ENCODE measurements at places on chromosomes 1 and 21.

- DNase-seq, result no peak
Observed at GRCh38 chr1:5376538-5377247, 615.5 kb downstream of the NPHP4 start.

DNA sequence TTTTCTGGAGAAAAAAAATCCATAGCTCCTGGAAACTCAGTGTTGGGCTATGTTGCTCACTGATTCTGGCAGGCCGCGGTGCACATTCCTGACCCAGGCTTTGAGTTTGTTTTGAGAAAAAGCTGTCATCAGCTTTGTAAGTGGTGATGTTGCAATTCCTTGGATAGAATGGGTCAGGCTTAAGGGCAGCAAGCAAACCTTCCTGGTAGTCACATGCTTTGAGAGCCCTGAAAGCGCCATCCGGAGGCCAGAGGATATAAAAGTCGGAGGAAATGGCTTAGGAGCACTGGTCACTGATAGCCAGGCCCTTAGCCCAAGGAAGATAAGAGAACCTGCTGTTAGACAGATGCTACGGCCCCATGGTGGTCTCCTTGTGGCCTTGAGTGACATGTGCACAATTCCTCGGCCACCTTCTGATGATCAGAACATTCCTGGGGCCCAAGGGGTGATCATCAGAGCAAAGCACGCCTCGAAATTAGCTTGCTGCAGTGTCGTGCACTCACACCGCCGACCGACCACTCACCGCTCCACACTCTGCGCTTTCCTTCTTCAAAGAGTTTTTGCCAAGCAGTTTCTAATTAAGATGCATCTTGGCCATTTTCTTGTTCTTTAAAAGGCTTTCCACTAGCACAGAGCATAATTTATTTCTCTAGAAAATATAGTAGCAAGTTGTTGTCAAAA is 78.6 kb downstream of the MAN1C1 start:
- DNase-seq, result peak; percentile 79

DNA sequence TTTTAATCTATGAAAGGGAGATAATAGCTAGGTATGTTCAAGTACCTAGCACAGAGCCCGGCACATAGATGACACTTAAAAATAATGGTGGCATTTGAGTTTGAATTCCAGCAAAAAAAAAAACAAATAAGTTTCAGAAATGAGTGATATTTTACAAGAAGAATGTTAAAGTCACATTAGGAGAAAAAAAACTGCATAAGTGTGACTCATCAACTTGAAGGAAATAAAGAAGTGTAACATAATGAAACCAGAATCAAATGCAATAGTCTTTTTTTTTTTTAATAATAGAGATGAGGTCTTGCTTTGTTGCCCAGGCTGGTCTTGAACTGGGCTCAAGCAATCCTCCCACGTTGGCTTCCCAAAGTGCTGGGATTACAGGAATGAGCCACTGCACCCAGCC is 17.1 kb downstream of the DNASE2B start:
- DNase-seq, result peak; percentile 10

DNA sequence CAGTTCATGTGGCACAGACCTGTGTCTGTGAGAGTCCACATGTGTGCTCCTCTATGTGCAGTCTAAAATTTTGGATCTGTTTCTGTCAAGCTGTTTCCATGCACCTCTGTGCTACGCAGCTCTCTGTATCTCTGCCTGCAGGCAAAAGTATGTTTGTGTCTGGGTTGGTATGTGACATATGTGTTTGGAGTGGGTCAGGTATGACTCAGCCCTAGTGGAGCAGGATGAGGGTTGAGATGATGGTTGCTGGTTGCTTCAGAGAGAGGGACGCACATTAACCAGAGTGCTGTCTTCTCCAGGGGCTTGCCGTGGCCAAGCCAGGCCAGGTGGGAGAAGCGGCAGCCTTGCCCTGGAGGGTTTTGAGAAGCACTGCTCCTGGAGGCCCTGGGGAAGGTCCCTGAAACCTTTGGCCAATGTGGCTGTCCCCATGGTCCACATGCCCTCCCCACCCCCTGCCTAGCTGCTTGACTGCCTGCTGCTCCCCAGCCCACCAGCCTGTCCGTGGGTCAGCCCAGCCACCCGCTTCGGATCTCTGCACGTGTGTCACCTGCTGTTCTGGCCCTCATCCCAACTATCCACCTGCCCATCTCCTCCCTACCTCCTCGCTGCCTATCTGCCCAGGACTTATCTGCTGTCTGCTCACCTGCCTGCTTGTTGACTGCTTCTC is 4.1 kb upstream of the EVA1B start:
- DNase-seq, result no peak

GRCh38 chr1:224357626-224358124 is 996 bp downstream of the CNIH4 start:
- DNase-seq, result no peak

DNA sequence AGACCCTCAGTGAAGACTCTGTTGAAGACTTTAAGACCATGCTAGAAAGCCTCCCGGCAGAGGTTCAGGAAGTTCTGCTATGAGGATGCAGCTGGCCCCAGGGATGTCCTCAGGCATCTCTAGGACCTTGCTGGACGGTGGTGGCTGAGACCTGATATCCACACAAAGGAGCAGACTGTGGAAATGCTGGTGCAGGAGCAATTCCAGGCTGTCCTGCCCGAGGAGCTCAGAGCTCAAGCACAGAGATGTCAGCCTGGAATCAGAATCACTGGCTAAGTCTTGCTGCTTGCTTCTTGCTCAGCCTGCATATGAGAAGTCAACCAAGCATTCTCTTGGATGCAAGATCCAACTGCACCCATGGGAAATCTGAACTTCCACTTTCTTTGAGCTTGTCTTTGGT is 22.0 kb upstream of the CDC42 start:
- no peak for DNase-seq

- DNase-seq, result no peak
Observed at GRCh38 chr1:145845144-145845513, 301 bp upstream of the NUDT17 start.

GRCh38 chr1:33224166-33224707 is 32.1 kb upstream of the ZNF362 start:
- DNase-seq, result no peak

- DNase-seq, result peak; percentile 67
Observed at GRCh38 chr1:36224537-36225282, 467 bp downstream of the THRAP3 start.

- DNase-seq, result no peak
Observed at GRCh38 chr1:223222377-223222776, 79.3 kb upstream of the TLR5 start.

GRCh38 chr1:208455821-208456220 is 211.6 kb upstream of the PLXNA2 start:
- DNase-seq, result no peak

DNA sequence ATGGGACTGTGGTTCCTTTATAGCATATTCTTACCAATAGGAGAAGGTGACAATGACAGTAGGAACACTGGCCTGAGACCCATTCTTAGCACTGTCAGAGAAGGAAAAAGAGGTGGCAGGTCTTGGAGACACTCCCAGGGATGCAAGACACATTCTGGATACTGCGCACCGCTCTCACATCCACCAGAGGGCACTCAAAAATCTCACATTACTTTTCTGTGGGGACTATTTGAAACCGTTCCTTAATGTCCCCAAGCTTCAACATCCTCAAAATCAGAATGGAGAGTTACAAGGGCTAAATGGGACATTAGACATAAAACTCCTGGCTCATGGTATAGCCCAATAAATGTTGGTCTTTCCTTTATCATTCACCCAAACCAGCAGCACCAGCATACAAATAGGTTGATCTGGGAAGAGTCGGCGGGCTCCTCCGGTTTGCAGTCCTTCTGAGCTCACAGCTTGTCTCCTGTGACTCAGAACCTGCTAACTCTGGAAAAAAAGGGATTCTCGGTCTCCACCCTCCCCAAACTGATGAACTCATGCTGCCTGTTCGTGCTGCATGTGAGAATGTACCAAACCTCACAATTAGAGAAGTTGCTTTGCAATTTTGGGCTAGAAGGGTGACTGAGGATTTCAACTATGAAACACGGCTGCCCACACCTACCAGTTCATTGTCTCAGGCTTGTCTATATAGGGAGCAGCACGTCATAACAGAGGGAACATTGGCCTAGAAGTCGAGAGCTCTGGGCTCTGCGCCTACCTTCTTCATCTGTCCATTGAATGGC is 40.2 kb downstream of the IL12RB2 start:
- DNase-seq, result peak; percentile 58

- no peak for DNase-seq
Observed at GRCh38 chr1:63276624-63277023, 45.7 kb upstream of the FOXD3 start.

DNA sequence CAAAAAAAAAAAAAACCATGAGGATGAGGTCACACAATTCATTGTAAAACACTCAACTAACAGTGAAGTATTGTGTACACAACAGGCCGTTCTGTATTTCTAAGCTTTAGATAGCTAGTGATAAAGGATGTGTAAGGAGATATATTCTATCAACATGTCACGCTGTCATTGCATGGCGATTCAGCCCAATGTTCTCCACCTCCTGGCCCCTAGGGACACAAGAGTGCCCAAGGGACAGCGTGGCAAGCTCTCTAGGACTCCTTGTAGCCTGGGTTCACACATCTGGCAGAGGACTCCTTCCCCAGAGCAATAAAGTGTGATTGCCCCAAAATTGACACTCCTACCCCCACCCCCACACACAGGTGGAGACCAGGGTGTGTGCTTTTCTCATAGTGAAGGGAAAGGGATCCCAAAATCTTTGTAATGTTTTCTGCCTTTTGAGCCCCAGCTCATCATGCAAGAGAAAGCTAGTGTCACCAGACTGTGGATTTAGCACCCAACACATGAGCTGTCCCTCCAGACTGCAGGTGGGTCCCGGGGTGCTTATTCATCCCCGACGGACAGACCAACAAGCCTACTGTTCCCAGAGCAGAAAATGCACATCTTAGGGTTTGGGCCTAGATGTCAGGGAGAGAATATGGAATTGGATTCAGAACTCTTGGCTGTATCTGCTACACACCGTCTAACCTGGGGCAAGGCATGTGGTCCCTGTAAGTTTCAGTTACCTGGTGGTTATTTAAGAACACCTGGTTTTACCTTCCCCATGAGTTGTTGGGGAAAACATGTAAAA is 11.5 kb downstream of the TMPRSS3 start:
- DNase-seq, result no peak

DNA sequence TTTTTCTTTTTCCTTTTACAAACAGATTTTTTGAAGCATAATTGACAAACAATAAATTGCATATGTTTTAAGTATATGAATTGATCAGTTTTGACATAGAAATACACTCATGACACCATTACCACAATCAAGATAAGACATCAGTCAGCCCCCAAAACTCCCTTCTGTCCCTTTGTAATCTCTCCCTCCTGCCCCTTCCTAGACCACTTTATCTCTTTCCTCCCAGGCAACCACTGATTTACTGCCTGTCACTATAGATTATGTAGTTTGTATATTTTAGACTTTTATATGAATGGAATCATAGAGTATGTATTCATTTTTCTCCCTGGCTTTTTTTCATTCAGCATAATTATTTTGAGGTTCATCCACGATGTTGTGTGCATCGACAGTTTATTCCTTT is 6.9 kb upstream of the SYT14 start:
- no peak for DNase-seq

DNA sequence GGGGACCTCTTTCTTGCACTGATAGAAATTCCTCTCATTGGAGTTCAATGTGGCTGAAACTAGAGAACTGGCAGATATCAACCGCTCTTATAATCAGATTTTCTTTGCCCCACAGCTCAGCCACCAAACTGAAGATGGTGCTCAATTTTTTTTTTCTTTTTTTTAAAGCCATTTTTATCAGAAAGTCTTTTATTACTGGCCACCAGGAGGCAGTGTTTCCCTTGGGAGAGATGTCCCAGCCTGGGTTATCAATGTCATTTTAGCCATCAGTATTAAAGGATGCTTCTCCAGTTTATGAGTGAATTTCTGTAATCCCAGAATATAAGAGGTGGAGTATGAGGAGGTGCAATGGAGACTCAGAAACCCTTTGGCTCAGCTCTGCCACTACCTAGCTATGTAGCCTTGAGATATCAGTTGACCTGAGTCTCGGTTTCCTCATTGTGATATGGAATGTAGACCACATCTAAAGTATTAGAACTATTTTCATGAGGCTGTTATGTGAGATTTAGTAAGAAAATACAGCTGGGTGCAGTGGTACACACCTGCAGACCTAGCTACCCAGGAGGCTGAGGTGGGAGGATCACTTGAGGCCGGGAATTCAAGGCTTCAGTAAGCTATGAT is 27.6 kb downstream of the CD244 start:
- peak; percentile 66 for DNase-seq

- no peak for DNase-seq
Observed at GRCh38 chr1:184285401-184286087, 101.3 kb upstream of the C1orf21 start.

DNA sequence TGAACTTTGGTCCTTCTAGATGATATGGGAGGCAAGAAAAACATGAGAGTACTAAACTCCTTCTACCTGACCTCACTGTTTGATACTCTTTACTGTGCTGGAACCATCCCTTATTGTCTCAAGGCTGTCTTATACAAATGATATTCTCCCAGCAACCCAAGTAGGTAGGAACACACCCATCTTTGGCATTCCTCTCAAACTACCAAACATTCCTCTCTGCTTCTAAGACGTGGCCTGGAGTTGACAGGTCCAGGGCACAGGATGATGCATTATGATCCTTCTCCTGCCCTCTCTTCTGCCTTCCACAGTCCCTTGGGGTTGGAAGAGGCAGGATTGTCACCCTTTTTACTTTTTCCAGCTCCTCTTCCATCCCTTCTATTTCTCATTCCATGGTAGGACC is 90.5 kb downstream of the SPATA17 start:
- DNase-seq, result no peak

DNA sequence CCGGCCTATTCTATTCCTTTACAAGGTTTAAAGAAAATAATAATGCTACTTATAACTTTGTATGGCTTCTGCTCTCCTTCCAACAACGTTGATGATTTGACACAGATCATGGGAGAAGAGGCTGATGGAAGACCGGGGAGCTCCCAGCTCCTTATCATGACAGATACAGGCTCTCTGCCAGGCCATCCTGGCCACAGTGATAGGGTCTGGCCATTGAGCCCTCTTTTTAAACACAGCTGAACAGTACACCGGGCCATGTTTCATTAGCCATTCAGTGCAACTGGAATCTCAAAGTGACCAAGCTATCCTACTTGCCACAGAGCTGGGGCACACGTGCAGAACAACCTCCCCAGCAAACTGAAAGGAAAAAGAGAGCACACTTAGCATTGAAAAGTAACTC is 34.9 kb downstream of the DNAJC11 start:
- DNase-seq, result no peak

- no peak for DNase-seq
Observed at GRCh38 chr1:21783679-21784603, 992 bp upstream of the USP48 start.

DNA sequence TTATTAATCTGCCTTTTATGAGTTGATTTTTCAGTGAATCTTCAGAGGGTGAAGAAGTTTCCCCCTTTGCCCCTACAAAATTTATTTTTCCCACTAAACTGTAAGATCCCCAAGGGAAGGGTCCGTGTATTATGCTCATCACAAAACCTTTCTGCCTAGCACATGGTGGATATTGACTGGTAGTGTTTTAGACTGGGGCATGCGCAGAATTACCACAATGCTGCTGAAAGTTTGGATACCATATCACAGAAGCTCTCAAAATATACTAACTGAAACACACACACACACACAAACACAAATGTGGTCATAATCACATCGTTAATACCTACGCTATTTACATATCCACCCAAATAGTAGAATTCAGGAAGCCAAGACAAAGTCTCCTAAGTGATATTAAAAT is 28.0 kb upstream of the DMRTB1 start:
- no peak for DNase-seq

GRCh38 chr1:215497528-215497927 is 69.6 kb upstream of the KCTD3 start:
- DNase-seq, result no peak

GRCh38 chr1:239276051-239276450 is 110.3 kb upstream of the CHRM3 start:
- DNase-seq, result no peak

- DNase-seq, result no peak
Observed at GRCh38 chr21:29557931-29558725, 259.4 kb downstream of the BACH1 start.
